Effector memory CD4-positive, alpha-beta T cell (primary cell): ENCODE measurements at places on chromosomes 7 and 10.

DNA sequence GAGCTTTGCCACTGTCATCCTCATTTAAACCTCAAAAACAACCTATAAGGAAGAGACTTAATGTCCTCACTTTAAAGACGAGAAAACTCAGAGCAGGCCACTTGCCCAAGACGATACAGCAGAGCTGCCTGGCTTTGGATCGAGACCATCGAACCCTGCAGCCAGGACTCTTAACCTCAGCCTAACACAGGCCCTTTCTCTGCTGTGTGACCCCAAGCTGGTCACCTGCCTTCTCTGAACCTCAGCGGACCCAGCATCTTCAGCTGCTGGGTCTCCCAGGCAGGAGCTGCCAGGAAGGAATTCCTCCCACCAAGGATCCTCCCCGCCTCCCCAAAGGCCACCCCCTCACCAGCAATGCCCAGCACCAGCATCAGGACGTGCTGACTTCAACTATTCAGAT is 32.7 kb downstream of the TNRC18 start:
- no peak for DNase-seq

GRCh38 chr10:29895456-29895855 is 163.9 kb downstream of the JCAD start:
- DNase-seq: no peak

- peak; percentile 19 for DNase-seq
Observed at GRCh38 chr10:28367929-28368484, 65.1 kb upstream of the MPP7 start.

GRCh38 chr10:128927497-128928161 is 539.4 kb upstream of the MGMT start:
- DNase-seq: no peak

GRCh38 chr7:128726059-128726736 is 13.0 kb upstream of the CALU start:
- no peak for DNase-seq

DNA sequence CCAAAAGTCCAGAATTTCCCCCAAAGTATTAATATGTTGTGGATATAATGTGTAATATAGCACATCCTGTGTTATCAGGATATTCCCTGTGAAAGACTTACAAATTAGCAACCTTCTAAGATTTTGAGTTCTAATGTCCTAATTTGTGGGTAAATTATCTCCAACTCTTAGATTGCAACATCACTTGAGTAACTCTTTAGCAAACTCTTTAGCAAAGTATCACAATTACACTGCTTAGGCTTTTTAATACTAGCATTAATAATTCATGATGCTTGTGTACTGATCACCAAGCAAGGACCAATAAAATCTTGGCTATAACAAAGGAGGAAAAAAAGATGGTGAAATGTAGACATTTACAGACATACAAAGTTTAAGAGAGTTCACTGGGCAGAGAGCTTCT is 27.7 kb downstream of the HIP1 start:
- DNase-seq: no peak

DNA sequence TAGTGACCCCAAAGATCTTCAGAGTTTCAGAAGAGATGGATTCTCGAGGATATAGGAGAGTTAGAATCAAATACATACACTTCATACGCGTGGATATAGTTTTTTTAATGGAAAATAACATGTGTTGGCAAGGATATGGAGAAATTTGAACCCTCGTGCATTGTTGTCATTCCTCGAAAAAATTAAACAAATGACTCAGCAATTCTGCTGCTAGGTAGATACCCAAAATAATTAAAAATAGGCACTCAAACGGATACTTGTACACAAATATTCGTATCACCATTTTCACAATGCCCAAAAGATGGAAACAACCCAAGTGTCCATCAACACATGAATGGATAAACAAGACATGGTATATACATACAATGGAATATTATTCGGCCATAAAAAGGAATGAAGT is 5.6 kb upstream of the NT5C2 start:
- no peak for DNase-seq

DNA sequence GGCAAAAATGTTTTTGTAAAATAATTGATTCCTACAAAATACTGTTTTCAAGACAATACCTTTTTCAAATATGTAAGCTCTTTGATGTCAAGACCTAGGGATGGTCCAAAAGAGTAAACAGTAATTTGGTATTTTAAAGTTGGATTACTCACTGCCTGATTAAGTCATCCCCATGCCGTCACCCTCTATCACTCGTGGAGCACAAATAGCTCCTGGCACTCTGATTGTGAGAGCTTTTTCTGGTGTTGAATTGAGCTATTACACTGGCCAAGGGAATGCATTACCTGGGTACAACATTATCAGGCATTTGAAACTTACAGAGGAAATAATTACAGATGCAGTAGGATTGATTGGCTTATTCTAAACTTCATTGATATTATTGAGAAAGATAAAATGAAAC is 231.9 kb upstream of the GRM3 start:
- no peak for DNase-seq

- DNase-seq: no peak
Observed at GRCh38 chr7:88929719-88930118, 134.2 kb upstream of the TEX47 start.

- DNase-seq: no peak
Observed at GRCh38 chr7:41134300-41135255, 568.3 kb downstream of the INHBA start.

- DNase-seq: no peak
Observed at GRCh38 chr10:21811245-21811585, 192.3 kb downstream of the DNAJC1 start.

DNA sequence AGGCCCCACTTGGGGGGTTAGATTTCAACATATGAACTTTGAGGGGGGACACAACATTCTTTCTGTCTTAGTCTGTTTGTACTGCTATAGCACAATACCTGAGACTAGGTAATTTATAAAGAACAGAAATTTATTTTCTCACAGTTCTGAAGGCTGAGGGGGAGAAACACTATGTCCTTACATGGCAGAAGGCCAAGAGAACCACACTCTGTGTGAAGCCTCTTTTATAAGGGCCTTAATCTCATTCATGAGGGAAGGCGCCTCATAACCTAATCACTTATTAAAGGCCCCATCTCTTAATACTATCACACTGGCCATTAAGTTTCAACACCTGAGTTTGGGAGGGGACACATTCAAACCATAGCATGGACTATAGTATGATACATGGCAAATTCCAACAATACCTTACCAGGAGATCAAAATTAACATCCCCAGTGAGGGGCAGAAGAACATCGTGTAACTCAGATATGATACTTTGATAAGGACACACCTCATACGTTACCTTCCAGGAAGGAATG is 9.3 kb upstream of the PDLIM1 start:
- no peak for DNase-seq

DNA sequence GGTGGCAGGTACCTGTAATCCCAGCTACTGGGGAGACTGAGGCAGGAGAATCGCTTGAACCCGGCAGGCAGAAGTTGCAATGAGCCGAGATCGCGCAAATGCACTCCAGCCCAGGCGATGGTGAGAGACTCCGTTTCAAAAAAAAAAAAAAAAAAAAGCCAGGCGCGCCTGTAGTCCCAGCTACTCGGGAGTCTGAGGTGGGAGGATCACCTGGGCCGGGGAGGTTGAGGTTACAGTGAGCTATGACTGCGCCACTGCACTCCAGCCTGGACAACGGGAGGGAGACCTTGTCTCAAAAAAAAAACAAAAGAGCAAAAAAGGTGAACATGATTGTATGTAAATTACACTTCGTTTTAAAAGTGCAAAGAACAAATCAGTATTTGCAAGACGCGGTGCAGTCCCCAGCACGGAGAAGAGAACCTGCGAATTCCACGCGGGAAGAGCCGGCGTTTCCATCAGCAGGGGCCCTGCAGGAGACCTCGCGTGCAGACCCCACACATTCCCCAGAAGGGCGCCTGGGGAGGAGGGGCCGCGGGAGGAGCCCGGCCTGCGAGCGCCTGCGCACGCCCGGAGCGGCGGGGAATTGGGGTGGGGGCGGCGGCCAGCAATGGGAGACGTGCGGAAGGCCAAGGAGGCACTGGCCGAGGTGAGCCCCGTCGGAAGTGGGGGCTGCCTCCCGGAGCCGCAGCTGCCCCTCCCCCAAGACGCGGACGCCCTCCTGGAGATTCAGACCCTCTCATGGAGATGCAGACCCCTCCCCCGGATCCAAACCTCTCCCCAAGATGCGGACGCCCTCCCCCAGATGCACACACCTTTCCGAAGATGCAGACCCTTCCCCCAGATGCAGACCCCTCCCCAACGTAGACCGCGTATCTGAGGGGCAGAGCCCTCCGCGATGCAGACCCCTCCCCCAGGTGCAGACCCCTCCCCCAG is 16.7 kb upstream of the SUN1 start:
- no peak for DNase-seq

- DNase-seq: no peak
Observed at GRCh38 chr7:142954680-142955268, 7.4 kb downstream of the KEL start.

DNA sequence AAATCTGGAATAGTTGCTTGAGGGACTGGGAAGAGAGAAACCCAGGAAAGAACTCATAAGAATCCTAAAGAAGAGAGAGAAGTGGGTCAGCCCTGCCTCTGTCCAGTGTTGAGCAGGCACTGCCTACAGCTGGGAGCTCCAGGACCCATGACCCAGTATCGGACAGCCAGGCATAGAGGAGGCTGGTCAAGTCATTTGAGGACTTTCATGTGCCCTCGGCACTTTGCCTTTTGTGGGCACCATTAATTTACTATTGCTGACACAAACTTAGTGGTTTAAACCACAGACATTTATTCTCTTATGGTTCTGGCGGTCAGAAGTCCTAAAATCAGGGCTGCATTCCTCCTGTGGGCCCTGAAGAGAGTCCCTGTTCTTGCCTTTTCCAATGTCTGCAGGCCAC is 60.3 kb downstream of the CPXM2 start:
- DNase-seq: no peak

DNA sequence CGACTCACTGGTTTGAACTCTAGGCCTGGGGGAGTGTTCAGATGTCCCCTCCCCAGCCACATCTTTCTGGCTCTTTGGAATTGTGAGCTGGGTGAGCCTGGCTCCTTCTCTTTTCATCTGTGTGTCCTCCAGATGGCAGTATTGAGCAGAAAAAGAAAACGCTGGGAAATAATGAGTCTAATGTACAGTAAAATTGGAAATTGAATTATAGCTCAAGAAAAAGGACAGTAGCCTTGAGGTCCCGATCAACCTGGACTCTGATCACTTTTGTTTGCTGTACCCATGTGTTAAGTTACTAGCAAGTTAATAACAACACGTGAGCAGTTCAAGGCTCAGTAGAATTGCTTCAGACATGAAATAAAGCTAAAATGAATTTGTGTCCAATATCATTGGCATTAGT is 77.9 kb downstream of the SNX10 start:
- peak; percentile 21 for DNase-seq

DNA sequence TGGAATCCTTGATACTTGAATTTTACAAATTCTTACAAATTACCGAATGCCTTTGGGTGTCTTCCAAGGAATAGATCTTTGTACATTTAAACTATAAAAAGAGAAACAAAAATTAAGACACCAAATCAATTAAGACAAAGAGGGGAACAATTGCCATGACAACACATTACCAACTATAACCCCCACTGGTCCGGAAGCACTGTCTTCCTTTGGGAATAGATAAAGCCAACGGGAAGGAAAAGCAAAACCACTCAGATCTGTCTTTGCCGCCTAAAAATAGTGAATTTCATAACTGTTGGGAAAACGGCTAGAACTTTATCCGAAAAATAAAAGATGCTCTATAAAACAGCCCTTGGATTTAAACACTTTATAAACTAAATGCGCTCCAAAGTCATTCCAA is 37.4 kb downstream of the GRB10 start:
- DNase-seq: no peak

DNA sequence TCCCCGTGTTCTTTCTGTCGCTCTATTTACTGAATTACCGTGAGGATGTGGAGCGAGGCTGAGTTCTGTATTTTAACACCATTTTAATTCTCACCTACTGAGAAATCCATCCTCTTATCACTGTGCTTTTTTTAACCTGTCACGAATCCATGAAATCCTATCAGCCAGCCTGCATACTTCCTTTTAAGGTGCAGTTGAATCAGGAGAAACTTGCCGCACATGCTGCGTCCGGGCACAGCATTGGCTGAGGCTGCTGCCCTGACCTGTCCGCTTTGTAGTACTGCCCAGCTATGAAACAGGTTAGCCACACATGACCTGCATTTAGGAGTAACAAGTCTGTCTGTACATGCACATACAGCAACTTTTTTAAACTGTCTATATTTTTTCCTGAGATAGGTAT is 82.5 kb downstream of the EGFR start:
- no peak for DNase-seq

- no peak for DNase-seq
Observed at GRCh38 chr7:29606830-29607229, 43.2 kb downstream of the PRR15 start.

DNA sequence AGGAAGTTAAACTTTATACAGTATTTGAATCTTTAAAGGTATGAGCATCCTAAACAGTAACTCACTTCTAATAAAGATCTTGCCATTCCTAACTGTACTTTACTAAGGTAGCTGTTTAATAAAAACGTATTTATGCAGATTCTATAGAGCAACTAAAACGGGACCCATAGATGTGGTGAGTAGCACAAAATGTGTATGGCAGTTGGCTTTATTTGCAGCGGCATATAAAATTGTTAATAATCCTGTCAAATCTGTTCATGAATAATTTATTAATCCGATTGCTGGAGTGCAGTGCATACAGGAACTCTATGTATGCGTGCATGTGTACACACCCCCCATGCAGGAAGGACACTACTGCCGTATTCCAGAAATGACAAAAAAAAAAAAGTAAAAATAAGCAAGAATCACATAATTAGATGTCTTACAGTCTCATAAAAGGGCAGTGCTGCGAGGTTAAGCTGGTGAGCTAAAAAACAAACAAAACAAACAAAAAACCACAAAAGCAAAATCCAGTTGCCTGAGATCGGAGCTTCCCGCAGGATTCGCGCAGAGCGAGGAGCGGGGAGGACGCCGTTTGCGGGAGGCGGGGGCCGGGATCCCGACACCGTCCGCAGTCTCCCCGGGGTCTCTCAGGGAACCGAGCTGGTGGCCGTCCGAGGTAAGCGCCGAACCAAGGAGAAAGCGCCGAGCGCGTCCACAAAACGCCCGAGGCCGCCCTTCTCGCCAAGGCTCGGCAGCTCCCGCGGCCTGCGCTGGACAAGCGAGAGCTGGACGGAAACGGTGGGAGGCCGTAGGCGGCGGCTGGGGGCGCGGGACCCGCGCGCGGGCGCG is 518 bp upstream of the COMMD3 start:
- DNase-seq: no peak

DNA sequence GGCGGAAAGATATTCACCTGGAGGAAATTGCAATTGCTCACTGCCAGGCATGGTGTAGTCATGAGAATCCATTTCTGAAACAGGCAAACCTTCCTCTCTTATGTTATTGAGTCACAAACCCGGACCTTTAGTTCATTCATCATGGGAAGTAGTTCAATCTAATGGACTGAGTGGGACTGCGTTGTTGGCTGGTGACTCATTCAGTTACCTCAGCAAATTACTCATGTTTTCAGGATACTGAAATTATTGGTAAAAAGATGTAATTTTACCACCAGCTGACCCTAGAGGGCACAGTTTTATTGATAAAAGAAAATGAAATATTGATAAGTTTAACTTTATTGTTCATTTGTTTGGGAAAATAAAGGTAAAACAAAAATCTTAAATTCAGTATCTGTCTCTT is 1194.4 kb upstream of the SORCS1 start:
- no peak for DNase-seq

- DNase-seq: no peak
Observed at GRCh38 chr7:49398236-49398635, 375.2 kb upstream of the VWC2 start.
